ENCODE measurements at places on chromosomes 7 and 10.

DNA sequence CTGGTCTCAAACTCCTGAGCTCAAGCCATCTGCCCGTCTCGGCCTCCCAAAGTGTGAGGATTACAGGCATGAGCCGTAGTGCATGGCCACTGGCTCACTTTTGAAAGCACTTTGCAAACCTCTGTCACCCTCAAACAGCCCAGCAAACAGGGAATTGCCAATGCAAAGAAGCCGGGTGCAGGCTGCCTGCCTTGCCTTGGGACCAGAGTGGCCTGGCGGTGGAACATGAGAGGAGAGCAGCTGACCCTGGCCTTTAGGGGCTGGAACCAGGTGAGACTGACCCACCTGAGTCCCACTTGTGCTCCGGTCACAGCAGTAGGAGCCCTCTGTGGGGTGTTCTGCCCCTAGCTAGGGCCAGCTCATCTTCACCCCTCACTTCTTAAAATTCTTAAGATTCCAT, 237.1 kb upstream of the GALNT17 start:
- no peak for DNase-seq

GRCh38 chr10:16545116-16545736, 23.5 kb upstream of the C1QL3 start:
- DNase-seq, result no peak

DNA sequence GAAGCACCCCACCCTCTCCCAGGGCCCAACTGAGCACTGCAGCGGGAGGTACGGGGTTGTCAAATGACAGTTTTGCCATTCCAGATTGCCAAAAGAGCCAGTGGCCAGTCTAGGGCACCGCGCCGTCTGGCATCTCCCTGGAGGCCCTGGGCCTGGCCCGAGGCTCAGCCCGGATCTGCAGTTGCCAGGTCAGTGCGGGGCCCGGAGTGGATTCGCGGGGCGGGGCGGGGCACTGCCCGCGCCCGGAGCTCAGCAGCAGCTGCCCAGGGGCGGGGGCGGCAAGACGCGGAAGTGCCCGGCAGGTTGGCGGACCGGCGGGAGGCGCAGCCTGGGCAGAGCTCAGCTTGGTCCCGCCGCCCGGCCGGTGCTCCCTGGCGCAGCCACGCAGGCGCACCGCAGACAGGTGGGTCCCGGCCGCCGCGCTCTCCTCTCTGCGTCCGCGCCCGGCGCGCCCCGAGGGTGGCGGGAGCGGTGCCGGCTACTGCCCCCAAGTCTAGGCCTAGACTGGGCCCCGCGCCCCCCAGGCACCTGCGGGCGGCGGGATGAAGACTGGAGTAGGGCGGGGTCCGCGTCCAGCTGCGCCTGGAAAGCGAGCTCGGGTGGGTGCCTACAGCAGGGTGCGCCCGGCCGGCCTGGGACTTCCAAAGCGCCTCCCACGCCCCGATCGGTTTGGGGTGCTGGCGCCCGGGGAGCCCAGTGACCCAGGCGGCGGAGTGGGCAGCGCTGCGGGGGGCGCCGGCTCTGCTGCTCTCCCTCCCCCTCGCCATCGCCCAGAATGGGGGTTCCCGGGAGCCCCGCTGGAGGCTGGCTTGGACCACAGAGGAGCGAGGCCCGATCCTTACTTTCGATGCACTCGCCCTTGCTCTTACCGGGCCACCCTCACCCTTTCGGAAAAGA, at the start of gene IRF5:
IRF5 (plus strand) TSS at position 281 of the 897 bp plus-strand sequence. CDS start 4,155 bp downstream, outside the sequence.
- no peak for DNase-seq

- no peak for DNase-seq
These were observed 59.8 kb downstream of the COL13A1 start for GRCh38 chr10:69861251-69862240.

DNA sequence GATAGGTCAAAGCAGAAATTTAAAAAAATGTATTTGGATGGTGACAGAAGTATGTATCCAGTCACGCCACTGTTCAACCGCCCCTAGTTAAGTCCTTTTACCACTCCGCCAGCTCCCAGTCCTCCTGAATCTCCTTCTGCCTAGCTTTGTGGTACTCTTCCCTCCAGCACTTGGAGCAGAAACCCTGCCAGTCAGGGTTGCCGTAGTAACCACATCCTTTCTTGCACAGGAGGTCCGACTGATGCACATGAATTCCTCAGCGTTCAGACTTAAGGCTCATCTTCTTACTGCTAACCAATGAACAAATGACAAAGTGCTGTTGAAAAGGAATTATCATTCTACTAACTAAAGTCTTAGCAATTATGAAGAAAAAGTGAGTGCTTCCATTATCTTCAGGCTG, 175.3 kb upstream of the KCTD7 start:
- DNase-seq, result no peak

DNA sequence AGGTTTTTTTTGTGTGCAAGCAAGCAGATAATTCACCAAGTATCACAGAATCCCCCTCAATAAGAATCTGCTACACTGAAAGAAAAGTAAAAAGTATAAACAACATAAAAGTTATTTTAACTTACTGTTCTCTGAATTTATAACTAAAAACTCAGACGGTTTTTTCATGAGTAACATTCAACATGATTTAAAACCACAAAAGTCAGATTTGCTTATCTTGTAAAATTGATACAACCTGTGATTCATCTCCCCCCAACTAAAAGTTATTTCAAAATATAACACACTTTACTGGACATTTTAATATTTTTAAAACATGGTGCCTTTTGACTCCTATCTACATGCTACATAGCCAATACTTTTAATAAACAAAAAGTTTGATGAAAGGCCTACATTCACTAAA, 32.8 kb downstream of the TSPAN12 start:
- DNase-seq, result no peak

- DNase-seq, result no peak
These were observed 64.6 kb upstream of the DOCK1 start for GRCh38 chr10:126840576-126841135.

DNA sequence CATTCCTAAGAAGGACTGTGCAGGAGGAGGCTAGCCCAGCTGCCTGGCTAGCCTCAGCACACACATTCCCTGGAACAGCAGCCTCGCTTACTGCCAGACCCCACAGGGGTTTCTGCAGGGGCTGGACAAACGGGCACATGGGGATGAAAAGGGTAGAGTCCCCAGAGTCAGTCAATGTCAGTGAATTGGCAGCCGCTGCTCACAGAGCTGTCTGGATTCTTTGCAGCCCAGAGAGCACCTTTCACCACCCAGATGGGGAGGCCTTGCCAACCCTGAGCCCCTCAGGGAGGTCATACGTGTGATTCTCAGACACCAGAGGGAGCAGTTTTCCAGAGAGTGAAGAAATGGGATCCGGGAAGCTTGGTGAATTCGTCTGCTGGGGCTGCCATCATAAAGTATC, 143.3 kb downstream of the KCNMA1 start:
- no peak for DNase-seq

- DNase-seq, result no peak
These were observed 134.4 kb upstream of the AGK start for GRCh38 chr7:141416650-141417270.

- DNase-seq, result no peak
These were observed 42.6 kb downstream of the CNOT4 start for GRCh38 chr7:135467207-135467711.

DNA sequence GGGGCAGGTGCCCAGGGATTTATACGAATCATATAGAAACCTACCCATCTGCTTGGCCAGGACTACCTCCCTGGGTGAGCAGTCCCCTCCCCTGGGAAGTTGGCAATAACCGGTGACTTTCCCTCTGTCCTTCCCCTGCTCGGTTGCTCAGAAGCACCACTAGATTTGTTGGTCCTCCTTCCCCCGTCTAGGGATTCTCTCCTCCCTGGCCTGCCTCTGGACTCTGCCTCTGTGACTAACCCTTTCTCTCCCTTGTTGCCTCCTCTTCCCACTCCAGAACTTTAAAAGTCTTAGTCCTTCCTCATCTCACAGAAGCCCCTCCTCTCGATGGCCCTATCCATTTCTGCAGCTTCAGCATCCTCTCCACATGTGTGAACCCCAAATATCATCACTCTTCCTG, 9.8 kb downstream of the CALHM3 start:
- no peak for DNase-seq

DNA sequence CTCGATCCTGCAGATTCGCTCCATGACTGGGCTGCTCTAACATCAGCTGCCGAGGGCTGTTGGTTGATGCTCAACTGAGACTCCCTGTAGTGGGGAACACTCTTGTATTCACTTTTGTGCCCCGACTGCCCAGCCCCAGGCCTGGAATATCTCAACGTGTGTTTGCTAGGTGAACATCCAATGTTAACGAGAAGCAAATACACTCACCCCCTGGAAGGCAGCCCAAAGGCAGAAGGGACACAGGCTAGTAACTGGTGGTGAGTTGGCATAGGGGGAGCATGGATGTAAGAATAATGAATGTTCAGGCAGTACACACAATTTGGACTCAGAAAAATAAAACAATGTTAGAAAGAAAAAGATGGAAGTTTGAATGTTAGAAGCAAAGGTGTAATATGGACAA, 24.0 kb upstream of the RBM33 start:
- DNase-seq, result no peak

- no peak for DNase-seq
These were observed 18.3 kb downstream of the ANXA11 start for GRCh38 chr10:80187060-80187459.

DNA sequence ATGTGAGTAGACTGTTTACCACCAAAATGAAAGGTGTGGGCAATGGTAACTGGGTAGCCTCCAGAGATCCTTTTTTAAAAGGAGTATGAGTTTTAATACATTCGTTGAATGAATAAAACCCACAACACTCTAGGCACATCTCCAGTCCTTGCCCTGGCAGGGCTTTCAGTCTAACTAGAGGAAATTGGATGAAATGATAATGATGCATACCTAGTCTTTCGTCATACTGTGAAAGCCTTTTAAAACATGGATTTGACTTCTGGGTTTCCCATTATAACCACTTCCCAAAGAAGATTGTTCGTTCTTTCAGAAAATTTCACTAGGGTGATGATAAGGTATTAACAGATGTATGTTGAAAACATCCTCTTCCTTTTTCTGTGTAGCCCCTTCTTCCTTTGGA, 110.8 kb downstream of the REEP3 start:
- no peak for DNase-seq

- DNase-seq, result no peak
These were observed 4.7 kb downstream of the PPA1 start for GRCh38 chr10:70228491-70228890.

DNA sequence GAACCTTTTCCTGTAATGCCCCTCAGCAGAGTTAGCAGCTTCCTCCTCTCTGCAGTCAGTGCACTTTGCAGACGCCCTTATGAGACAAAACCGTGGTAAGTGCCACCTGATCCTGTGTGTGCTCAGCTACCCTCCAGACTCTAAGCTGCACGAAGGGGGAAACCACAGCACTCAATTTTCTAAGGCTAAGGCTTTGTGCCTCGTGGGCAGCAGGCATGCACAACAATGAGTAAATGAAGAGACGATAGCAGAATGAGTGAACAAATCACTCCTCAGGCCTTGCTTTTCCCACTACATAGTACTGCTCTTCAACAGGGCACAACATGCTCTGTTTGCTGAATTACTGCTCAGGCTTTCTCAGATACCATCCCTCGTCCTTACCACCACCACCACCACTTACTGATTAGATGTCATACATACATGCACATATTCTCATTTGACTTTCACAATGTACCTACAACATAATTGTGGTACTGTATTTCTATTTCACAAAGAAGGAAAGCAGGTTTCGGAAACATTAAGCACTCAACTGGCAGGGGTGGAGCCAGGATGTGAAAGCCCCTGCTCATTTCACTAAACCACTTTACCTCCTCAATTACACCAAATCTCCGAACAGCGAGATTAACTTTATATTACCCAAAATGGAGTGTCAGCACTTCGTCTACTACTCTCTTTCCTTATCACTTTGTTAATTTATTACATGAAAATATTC, 85.4 kb downstream of the ICA1 start:
- no peak for DNase-seq

- peak; percentile 70 for DNase-seq
These were observed at the start of gene GIGYF1 for GRCh38 chr7:100694098-100694745. GIGYF1 (minus strand) TSS chr7:100694250; CDS start chr7:100688238, 6,012 bp downstream.

GRCh38 chr7:156603629-156604028, 36.9 kb upstream of the RNF32 start:
- DNase-seq, result no peak

DNA sequence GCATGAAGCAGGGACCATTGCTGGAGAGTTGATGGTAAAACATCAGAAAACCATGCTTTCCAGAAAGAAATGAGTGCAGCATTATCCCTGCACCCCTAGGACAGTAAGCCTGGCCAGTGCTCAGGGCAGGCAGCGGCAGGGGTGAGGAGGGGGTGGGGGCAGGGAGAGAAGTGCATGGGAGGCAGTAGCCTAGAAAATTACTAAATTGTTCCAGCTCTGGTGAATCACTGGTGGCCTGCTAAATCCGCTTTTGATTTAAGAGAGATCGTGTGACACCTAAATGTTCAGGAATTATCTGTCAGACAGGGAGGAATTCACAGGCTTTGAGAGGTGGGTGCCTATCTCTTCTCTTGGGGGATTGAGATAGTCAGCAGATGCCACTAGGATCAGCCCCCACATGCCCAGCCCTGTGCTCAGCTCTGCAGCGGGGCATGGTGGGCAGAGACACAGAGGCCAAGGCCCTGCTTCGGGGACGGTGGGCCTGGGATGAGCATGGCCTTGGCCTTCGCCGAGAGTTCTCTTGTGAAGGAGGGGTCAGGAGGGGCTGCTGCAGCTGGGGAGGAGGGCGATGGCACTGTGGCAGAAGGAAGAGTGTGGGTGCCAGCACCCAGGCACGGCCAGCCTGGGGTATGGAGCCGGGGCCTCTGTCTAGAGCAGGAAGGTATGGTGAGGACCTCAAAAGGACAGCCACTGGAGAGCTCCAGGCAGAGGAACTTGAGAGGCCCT, 5.0 kb upstream of the AQP1 start:
- DNase-seq, result no peak

DNA sequence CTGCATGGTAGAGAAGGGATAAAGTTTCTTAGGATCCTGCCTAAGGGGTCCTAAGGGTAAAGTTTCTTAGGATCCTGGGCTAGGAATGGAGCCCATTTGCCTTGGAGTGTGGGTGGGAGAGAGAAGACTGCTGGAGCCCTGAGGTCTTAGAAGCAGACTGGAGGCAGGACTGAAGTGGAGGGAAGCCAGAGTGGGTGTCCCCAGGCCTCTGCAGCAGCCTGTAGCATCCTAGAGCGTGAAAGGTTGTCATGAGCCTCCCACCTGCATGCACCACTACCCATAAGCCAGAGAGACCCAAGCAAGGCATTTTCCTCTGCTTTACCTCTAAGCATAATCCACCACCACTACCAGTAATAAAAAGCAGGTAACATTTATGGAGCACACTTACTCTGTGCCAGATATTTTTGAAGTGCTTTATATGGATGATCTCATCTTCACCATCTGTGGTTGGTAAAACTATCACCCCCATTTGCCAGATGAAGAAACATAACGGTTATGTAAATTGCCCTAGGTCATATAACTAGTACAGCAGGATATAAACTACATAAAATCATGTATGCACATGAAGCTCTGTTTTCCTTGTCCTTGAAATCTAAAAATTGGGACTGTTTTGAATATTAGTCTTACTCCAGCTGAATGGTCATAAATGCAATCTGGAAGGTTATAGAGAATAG, 103.5 kb upstream of the CCDC6 start:
- DNase-seq, result no peak

DNA sequence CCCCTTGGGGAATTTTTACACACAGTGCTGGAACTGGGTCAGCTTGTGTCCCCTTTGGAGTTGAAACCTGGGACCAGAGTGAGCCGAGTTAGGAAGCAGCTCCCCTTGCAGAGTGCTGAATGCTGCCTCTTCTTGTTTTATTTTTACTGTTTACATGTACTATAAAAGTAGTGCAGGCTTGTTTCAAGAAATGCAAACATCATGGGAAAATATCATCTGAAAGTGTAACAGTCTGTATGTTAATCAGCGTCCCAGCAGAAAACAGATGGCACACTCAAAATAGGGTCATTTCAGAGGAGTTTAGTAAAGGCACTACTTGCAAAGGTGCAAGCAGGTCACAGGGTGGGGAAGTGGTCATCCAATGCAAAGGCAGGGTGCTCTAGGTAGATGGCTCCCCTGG, 30.1 kb downstream of the CXCL12 start:
- no peak for DNase-seq
